ENCODE measurements at places on chromosomes 5 and 9.
A peak's percentile ranks its signal among the peaks of the same experiment; 100 is the strongest.

DNA sequence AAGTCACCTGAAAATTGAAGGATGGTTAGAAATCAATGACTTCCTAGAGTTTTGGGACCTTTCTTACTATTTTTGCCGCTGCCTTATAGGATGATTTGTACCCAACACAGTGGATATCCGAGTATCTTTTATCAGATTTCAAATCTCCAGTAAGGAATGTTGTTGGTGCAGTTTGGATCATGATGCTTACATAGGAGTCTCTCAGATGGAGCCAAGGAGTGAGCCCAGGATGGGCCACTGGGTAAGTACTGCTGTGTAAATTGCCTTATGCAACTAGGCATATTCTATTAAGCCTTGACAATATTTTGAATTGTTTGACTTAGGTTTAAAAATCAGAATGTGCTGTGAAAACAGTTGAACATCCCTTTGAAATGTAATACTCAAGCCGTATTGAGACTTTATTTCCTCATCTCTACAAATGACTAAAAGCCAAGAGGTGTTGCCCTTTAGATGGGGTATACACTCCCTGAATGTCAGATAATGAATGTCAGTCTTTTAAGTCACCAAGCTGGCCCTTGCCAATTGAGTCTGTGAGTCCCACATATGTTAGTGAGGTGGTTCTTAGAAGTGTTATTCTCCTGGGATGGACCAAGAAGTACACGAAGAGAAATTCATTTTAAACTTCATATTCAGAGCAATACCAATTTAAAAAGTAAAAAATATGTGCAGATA, 271.8 kb upstream of the CTNND2 start:
- DNase-seq, result no peak

DNA sequence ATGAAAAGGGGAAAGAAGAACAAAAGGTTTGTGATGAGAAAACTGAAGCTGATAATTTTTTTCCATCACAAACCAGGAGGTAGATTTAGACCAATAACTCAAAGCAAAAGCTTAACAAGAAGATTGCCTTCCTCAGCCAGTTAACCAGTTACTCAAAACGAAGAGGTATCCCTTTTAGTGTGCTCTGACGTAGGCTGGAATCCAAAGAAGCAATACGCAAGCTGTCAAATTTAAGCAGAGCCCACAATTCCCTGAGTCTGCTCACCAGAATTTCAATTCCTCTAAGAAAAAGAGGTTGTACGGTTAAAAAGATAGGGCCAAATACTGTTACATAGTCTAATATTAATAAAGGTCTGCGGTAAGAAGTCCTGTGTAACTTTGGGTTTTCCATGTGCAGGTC, 61.8 kb downstream of the BRINP1 start:
- no peak for DNase-seq

GRCh38 chr9:112725961-112726360, 8.0 kb upstream of the INIP start:
- no peak for DNase-seq

GRCh38 chr9:77521091-77521490, 127.0 kb downstream of the GNA14 start:
- no peak for DNase-seq

- peak; percentile 70 for DNase-seq
Observed at GRCh38 chr5:40594811-40595210, 84.9 kb upstream of the PTGER4 start.

- DNase-seq, result peak; percentile 83
Observed at GRCh38 chr5:33888587-33888986, 3.2 kb downstream of the ADAMTS12 start.

- DNase-seq, result no peak
Observed at GRCh38 chr9:84079994-84080393, 99.4 kb downstream of the RMI1 start.

- DNase-seq, result no peak
Observed at GRCh38 chr9:112869041-112869529, 21.6 kb downstream of the SLC46A2 start.

DNA sequence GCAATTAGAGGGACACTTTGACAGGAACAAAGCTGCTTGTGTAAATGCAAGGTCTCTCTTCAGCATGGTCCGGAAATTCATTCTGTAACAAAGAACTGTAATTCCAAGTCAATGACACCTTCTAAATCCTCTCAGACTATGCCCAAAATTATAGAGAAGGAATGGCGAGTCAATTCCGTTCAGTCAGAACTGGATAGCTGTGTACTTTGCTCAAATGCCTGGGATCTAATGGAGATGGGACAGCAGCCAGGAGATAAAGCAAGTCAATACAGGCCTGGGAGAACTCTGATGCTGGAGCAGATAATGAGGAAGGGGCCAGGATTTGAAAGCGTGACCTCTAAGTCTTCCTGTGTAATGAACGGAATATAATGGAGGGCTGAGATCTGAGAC, 96.4 kb upstream of the SPRY4 start:
- DNase-seq, result no peak

DNA sequence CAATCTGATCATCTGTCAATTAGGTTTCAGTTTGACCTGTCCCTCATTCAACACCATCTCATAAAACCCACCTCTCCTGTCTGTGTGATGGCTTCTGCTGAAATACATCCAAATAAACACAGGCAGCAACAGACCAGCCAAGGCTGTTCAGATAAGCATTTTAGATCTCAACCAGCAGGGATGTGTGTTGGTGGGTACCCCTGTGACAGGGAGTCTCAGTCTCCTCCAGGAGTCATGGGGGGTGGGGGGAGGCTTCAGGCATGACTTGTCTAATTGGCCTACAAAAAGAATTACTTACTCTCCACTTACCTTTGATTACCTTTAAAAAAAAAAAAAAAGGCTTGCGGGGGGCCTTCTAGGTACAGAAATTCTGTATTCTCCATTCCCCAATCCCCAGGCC, 65.9 kb downstream of the ROR2 start:
- no peak for DNase-seq

DNA sequence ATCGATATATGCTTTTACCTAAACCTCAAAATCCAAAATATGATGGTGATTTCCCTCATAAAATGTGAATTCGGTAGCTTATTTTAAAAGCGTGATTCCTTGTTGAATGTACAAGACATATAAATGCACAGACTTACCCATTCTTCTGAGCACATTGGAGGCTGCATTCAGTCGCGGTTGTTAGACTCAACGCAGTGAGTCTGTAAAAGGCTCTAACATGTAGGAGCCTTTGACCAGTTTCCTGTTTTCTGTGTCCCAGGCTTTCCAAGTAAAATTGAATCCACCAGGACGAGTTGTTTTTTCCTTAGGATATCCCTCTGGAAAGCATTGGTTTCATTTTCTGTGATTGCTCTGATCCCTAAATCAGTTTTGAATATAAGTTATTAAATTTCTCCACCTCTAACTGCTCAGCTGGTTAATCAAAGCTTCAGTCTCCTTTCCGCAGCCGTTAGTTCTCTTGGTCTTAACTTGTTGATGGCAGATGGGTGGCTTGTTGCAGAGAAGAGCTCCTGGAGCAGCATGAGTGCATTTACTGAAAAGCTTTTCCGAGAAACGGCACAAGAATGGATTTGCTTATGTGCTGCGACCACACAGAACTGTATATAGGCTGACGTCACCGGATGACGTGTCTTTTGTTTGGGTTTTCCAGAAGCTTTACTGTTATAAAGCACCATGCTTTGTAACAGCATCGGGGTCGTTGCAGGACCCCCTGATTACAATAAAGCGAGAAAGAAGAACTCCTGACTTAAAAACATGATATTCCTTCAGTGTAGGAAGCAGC, at the start of gene LRRTM2:
TSS of gene LRRTM2 (minus strand) at position 565 of the 781 bp plus-strand sequence. CDS start at position 141, 424 bp downstream.
- DNase-seq, result peak; percentile 94

GRCh38 chr9:88658311-88658822, 123.4 kb downstream of the NXNL2 start:
- peak; percentile 74 for DNase-seq

DNA sequence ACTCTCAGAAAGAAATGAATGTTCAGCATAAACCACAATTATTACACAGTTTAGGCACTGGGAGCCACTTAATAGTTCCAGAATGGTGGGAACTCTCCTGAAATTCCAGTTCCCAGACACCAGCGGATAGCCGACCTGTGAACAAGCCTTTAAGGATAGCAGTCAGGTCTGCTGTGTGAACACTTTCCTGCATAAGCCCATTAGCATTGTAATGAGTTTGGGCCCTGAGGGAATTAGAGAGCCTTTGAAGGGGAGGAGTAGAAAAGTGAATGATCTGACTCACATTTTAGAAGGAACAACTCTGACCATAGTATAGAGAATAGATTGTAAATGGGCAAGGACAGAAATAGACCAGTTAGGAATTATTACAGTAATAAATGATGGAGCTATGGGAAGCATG, 189.1 kb downstream of the ADGRV1 start:
- DNase-seq, result peak; percentile 8

- peak; percentile 52 for DNase-seq
Observed at GRCh38 chr5:963673-964531, 44.7 kb upstream of the NKD2 start.

- no peak for DNase-seq
Observed at GRCh38 chr9:23717505-23717904, 108.5 kb downstream of the ELAVL2 start.

GRCh38 chr5:122101636-122102285, 23.7 kb upstream of the LOX start:
- peak; percentile 55 for DNase-seq

- DNase-seq, result no peak
Observed at GRCh38 chr5:117539692-117540091, 965.1 kb upstream of the SEMA6A start.

GRCh38 chr9:127035423-127035822, 87.0 kb downstream of the ANGPTL2 start:
- peak; percentile 90 for DNase-seq

DNA sequence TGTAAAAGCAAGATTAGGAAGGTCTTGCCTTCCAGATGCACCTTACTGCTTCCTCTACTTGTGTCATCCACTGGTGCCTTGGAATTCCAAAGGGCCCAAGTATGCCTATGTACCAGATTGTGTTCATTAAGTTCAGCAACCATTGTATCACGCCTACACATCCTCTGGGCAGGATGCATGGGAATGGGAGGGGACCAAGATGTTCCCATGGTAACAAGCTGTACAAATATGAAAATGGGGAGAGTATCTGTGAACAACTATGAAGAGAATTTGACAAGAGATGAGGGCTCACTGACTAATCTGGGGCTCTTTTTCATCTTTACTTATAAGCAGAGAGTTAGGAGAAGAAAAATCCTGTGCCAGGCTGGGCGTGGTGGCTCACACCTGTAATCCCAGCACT, 137.8 kb upstream of the MAP1B start:
- DNase-seq, result peak; percentile 22

DNA sequence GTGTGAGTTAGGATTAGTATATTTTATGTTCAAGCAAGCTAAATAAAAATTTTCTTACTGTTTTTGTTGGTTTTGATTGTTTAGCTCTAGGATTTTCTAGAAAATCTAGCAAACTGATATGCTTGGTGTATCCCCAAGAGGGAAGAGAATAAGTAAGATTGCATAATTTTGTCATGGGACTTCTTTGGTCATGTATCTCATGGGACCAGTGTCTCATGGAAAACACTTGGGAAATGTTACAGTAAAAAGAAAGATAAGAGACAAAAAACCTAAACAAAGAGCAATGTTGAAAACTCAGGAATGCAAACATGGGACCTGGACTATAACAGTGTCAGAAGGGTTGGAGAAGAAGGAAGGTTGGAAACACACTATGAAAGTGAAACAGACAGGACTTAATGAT, 119.4 kb downstream of the TLR4 start:
- DNase-seq, result no peak

DNA sequence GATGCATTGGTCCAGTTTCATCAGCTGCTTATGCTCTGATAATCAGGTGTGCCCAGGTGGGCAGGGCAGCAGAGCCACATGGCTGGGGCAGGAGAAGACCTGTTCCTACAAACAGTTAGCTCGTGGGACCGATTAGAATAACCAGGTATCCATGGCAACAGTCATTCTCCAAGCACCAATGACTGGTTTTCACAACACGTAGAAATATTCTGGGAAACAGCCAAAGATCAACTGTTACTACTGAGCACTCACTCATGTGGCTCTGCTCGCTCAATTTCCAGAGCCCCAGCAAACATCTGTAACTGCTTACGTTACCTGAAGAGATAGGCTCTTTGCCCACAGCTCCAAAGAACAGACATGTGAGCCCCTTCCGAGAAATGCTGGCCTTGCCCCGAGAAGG, 302.0 kb downstream of the AGTPBP1 start:
- no peak for DNase-seq

- DNase-seq, result peak; percentile 50
Observed at GRCh38 chr5:141747152-141748141, 65.4 kb upstream of the ARAP3 start.

DNA sequence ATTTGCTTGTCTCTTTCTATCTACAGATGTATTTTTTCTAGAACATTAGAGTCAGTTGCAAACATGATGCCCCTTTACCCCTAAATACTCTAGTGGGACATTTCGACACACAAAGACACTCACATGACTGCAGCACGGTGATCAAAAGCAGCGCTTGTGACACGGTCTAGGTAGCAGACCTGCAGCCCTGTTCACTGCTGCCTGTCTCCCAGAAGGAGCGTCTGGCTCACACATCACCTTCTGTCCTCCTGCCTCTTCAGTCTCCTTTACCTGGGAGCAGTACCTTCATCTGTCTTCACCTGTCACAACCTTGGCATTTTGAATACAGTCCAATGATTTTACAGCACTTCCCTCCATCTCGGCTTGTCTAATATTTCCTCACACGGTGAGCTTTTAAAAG, 51.9 kb upstream of the SH3PXD2B start:
- DNase-seq, result no peak

DNA sequence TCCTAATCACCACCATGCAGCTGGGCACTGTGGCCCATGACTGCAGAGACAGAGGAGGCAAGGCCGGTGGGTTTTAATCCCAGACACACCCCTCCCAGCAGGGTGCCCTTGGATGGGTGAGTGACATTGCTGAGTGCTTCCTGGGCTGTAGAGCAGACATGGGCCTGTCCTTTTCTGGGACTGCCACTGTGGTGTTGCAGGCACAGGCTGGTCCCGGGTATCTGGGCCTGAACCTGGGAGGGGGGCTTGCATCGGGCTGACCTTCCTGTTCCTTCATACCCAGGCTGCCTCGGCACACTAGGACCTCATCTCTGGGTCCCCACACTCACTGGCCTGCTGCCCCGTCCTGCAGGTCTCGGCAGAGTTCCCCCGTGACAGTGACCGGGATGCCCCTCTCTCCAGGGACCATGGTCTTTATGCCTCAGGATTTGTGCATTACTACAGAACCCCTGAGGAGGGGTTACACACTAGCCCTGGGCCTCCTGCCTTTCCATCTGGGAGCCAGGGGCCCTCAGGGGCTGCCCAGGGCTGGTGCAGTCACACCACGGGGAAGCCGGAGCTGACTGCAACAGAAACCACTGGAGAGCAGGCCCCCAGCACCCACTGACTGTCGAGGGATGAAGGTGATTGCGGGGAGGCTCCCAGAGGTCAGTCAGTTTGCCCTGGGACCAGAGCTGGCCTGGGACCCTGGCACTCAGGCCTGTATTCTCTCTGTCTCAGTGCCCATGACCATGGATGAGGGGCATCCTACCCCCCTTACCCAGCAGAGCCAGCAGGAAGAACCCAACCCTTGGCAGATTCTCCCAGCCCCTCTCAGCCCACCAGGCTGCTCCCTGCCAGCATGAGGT, 8.9 kb upstream of the SLC25A48 start:
- DNase-seq, result no peak

- no peak for DNase-seq
Observed at GRCh38 chr5:166349046-166349445, 1942.4 kb upstream of the WWC1 start.

GRCh38 chr9:20788526-20789451, 104.7 kb downstream of the FOCAD start:
- no peak for DNase-seq

GRCh38 chr9:137041124-137041523, 4.9 kb downstream of the NPDC1 start:
- no peak for DNase-seq

- DNase-seq, result no peak
Observed at GRCh38 chr9:36893911-36894310, 140.2 kb downstream of the PAX5 start.

Data from fibroblast of lung (primary cell).